Smooth muscle cell of the umbilical artery (primary cell): ENCODE measurements at places on chromosomes 11 and 22. TPM values are rescaled to one million over a fixed set of nuclear protein-coding genes. Genes with fewer than 3 reads are reported as not detected.

TCIRG1 gene
- total RNA-seq = 111 and 115 TPM in 2 replicates

MN1 gene
- 0.55 and 1.8 TPM in 2 replicates for total RNA-seq

NCAM1 gene
- 4.2 and 14.2 TPM in 2 replicates for total RNA-seq

PRODH gene
- not detected in 2 replicates for total RNA-seq

KAT5 gene
- 28.3 and 33.3 TPM in 2 replicates for total RNA-seq

CD3D gene
- not detected in 2 replicates for total RNA-seq

ARFIP2 gene
- total RNA-seq = 59.4 and 73.3 TPM in 2 replicates

WNT11 gene
- 0.30 and 0.37 TPM in 2 replicates for total RNA-seq
